ENCODE measurements at places on chromosomes 11 and 22. TPM values are rescaled to one million over a fixed set of nuclear protein-coding genes. Genes with fewer than 3 reads are reported as not detected.

Gene IGLL1
- total RNA-seq = not detected

Gene PCNX3
- 33.8 TPM for total RNA-seq

Gene MMP1
- 0.41 TPM for total RNA-seq

DNA sequence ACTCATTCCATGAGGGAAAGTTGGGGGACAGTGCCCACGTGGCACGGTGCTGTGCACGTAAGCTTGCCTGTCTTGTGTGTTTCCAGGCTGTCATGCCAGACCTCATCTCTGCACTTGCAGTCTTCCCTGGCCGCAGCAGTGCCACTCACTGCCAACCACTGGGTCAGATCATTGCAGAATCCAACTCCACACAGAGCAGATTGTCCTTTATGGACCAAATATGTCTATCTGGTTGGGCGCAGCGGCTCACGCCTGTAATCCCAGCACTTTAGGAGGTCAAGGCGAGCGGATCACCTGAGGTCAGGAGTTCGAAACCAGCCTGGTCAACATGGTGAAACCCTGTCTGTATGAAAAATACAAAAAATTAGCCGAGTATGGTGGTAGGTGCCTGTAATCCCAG lies 4.4 kb upstream of the PPARA start:
- DNase-seq = no peak

- DNase-seq = no peak
Observed at GRCh38 chr11:132037956-132038355, 667.5 kb downstream of the NTM start.

Gene MUC6
- not detected for total RNA-seq

DNA sequence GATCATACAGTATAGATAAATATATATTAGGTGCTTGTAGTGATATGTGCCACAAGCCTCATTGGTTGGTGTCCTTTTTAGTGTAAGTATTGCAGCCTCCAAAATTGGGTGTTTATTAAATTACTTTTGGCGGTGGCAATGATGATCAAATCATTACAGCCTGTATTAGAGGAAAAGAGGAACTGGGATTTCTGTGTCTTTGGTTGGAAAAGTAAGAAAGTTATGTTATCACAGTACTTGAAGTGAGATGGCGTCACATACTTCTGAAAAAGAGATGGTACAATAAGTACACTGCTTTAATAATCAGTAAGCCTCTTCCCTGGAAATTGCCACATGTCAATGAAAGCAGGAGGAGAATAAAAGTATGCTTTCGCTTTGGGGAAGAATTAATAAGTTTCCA lies 523 bp upstream of the MPZL3 start:
- no peak for DNase-seq
